ENCODE measurements at places on chromosomes 7 and 10.

- DNase-seq: no peak
Observed at GRCh38 chr10:78346721-78347120, 313.1 kb downstream of the RPS24 start.

DNA sequence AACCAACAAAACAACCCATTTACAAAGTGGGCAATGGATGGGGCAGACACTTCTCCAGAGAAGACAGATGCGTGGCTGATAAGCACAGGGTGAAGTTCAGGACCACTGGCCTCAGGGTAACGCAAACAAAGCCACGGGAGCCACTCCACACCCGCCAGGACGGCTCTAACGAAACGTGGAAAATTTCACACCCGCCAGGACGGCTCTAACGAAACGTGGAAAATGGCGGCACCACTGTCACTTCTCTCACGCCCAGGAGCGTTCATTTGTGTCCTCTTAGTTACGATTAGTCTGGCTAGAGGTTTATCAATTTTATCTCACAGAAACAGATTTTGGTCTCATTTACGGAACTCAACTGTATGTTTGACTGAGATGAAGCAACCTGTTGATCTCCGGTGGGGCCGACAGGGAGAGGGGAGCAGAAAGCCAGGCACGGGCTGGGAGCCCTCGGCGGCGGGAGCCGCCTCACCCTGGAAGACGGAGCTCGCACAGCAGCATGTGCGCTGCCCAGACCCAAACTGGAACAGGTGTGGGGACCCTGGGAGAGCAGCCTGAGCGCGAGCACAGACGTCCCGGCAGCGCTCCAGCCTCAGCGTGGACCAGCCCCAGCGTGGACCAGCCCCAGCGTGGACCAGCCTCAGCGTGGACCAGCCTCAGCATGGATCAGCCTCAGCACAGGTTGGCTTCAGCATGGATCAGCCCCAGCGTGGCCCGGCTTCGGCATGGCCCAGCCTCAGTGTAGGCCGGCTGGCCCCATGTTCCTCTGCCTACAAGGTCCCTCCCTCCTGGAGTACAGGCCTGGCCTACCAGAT lies 243.5 kb downstream of the MAD1L1 start:
- no peak for DNase-seq

- no peak for DNase-seq
Observed at GRCh38 chr7:127807340-127807739, 155.3 kb downstream of the SND1 start.

GRCh38 chr7:125355899-125356298 lies 426.3 kb upstream of the POT1 start:
- no peak for DNase-seq

GRCh38 chr7:96189129-96189820 lies 132.6 kb downstream of the SLC25A13 start:
- DNase-seq: no peak

GRCh38 chr10:129411772-129412171 lies 55.3 kb upstream of the MGMT start:
- no peak for DNase-seq
